NB4 (cell line): ENCODE measurements at places on chromosomes 2 and 18.
A peak's percentile ranks its signal among the peaks of the same experiment; 100 is the strongest.

DNA sequence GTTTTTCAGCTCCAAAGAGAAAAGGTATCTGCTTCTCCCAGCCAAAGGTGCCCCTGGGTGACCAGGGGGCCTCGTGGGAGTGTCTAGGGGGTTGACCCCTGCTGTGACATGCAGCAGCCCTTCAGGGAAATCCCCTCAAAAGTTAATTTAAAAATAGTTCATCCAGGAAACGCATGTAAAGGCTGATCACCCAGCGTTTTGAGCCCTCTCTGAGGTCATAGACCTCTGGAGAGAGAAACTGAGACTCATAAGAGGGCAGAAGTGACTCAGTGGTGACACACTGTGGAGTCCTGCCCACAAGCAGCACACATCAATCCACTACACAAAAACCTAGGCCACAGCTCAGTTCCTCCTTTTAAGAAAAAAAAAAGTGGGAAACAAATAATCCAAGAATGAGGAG lies 11.9 kb downstream of the GAL3ST2 start:
- peak; percentile 57 for DNase-seq

DNA sequence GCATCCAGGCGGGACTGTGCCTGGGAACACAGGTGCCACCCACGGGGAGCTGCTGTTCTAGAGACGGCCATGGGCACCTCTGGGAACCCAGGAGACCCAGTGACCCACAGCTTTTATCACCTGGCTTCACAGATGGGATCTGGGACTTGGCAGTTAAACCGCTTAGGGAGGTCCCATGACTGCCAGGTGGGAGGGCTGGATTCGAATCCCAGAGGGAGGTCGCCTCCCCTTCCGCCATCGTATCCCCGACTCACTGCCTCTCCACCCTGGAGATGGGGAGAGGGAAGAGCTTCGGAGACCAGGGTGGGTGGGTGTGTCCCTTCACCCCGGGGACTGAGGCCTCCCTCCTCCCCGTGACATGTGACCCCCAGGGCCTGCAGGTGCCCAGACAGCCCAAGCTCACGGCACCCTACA lies 169.4 kb downstream of the RTP5 start:
- no peak for DNase-seq

DNA sequence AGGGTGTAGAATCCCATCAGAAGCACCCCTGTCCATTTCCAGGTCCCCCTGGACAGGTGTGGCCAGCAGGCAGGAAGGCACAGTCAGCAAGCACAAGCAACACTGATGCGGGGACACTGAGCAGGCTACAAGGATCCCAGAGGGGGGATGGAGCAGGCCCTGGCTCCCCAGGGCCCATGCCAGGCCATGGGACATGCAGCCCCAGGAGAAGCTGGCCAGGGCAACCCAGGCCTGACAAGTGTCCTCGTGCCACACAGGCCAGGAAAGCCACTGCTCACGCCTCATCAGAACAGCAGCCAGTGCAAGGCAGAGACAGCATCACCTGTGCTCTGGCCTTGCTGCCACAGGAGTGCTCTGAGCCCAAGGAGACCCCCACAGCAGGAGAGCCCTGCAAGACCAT lies 14.1 kb upstream of the GPC1 start:
- DNase-seq, result no peak

DNA sequence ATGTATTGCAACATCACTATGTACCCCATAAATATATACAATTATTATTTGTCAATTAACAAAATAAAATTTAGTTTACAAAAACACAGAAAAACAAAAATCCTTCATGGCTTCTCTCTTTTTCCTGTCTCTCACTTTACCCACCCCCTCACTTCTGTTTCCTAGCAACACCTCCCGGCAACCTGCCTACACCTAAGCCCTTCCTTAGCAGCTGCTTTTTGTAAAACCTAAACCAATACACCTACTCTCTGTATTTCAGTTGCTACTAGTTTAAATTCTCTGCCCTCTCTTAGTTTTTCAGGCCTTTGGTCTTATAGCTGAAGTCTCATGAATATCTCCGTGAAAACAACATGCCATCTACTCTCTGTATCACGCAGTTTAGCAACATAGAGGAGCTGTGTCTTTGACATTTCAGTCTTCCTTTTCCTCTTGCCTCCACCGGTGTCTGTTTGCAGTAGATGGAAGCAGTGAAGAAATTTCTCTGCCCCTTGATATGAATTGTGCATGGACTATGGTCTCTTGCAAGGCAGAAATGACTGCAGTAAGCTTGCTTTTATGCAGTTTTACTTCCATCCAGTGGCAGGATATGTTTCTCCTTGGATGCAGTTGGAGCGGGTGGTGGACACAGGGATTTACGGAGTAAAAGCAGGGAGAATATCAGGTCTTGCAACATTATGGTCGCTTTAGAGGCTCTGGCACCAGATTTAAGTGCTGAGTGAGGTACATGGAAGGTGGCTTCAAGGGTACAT lies 42.0 kb upstream of the ZDBF2 start:
- no peak for DNase-seq

GRCh38 chr2:71897836-71898235 lies 249.8 kb downstream of the CYP26B1 start:
- no peak for DNase-seq

DNA sequence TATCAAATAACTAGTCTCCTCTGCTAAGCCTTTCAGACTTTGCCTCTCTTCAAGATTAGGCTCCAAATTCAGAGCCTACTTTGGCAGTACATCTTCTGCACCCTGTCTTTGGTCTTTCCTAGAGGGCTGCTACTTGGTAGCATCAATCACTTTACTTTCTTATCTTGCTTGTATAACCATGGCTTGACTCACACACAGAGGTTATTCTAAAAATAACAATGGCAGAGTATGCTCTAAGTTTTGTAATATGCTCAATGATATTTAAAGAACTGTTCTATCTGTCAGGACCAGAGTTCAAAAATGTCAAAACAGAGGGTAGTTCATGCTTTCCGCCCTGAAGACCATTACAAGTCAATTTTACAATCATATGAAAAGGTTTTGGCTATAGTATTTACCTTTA lies 27.7 kb downstream of the THOC1 start:
- no peak for DNase-seq

- no peak for DNase-seq
Measured at GRCh38 chr2:40579247-40579646, 127.4 kb upstream of the SLC8A1 start.

DNA sequence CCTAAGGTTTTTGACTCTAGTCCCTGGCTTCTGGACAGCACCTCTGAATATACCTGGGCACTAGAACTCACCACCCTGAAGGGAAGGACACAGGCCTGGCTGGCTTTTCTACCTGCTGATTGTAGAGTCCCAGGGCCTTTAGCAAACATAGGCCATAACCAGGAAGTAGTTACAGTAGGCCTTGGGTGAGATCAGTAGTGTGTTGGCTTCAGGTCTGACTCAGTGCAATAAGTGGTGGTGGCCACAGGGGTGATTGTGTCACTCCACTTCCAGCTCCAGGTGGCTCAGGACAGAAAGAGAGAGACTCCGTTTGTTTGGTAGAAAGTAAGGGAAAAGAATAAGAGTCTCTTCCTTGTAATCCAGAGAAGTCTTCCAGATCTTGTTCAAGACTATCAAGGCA lies 101.7 kb upstream of the LGALSL start:
- DNase-seq, result peak; percentile 25

DNA sequence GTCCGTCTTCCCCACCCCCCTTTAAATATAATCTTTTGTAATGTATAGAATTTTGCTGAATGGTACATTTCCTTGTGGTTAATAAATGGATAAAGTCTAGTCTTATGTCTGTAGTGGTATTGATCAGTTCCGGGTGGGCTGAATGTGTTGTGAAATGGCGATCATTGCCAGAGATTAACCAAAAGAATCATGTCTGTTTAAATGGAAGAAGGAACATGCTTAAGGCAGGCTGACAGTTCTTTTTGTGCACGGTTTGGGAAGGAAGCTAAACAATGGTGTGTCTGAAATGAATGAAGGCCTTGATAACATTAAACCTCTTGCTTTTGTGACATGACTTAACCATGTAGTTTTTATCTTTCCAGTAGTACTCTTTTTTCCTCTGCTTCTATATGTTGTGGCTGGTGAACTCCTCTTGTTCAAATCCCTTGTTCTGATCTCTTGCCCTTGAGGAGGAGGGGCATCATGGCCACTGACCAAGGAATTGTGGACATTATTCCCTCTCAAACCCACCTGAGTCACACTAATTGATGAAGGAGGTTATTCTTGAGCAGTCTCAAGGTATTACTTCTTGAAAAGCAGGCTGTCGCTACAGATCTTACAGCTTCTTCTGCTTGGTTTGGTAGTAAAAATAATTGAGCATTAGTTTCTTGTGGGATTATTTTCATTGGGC lies 1.7 kb downstream of the ACVR2A start:
- no peak for DNase-seq

GRCh38 chr2:182867426-182868053 lies 1.1 kb upstream of the FRZB start:
- DNase-seq, result no peak

GRCh38 chr2:103139628-103140268 lies 377.9 kb downstream of the TMEM182 start:
- no peak for DNase-seq

- no peak for DNase-seq
Measured at GRCh38 chr2:79798776-79799175, 285.9 kb downstream of the CTNNA2 start.

- no peak for DNase-seq
Measured at GRCh38 chr2:28089486-28089885, 199.0 kb downstream of the BABAM2 start.

GRCh38 chr2:99377879-99378278 lies 40.7 kb downstream of the EIF5B start:
- DNase-seq, result no peak

GRCh38 chr2:28652217-28652616 lies 99.4 kb upstream of the PPP1CB start:
- no peak for DNase-seq

GRCh38 chr2:62968668-62969067 lies 82.0 kb upstream of the OTX1 start:
- no peak for DNase-seq

- DNase-seq, result no peak
Measured at GRCh38 chr2:46164529-46165301, 132.5 kb upstream of the EPAS1 start.

DNA sequence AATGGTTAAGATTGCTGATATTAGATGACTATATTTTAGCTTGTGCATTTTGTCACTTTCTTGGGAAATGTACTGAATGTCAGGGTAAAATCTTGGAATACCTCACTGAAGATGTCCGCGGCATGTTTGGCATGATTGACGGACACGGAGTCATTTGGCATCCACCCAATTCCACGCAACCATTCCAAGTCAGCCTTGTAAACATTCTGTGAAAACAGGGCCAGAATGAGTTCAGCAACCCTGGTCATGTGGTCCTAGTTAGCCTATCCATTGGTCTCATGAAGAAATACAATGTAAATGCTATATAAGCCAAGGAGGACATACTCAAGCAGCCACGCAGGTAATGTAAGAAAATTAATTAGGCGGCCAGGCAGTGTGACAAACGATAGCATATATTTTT lies 159.5 kb downstream of the RIF1 start:
- no peak for DNase-seq

- no peak for DNase-seq
Measured at GRCh38 chr18:12456441-12456840, 48.7 kb downstream of the PRELID3A start.

DNA sequence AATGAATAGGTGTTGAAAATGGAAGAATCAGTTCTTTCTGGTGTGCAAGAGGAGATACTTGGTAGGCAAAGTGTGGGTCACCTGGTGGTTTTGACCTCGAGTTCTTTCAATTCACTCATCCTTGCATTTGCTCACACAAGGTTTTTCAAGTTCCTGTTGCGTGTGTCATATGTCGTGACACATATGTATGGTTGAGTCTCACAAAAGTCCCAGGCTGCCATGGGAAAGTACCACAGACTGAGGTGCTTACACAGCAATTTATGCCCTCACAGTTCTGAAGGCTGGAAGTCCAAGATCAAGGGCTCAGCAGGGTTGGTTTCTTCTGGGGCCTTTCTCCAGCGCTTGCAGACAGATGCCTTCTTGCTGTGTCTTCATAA lies 64.4 kb downstream of the NCK2 start:
- no peak for DNase-seq
